Stimulated activated CD8-positive, alpha-beta memory T cell treated with anti-CD3 and anti-CD28 coated beads, Interleukin-4, amount 100 ng/mL, for 1 hour (primary cell): ENCODE measurements at places on chromosomes 2 and 18.

GRCh38 chr2:64330281-64331113 lies 123.5 kb upstream of the LGALSL start:
- peak; percentile 65 for DNase-seq

GRCh38 chr2:160345071-160345764 lies 145.1 kb upstream of the ITGB6 start:
- DNase-seq = no peak

- DNase-seq = no peak
These were observed 227.5 kb downstream of the ANKRD30B start for GRCh38 chr18:14975431-14975830.

- no peak for DNase-seq
These were observed 111.2 kb upstream of the HDAC4 start for GRCh38 chr2:239512054-239512453.

GRCh38 chr2:154804451-154804850 lies 106.0 kb downstream of the KCNJ3 start:
- no peak for DNase-seq

DNA sequence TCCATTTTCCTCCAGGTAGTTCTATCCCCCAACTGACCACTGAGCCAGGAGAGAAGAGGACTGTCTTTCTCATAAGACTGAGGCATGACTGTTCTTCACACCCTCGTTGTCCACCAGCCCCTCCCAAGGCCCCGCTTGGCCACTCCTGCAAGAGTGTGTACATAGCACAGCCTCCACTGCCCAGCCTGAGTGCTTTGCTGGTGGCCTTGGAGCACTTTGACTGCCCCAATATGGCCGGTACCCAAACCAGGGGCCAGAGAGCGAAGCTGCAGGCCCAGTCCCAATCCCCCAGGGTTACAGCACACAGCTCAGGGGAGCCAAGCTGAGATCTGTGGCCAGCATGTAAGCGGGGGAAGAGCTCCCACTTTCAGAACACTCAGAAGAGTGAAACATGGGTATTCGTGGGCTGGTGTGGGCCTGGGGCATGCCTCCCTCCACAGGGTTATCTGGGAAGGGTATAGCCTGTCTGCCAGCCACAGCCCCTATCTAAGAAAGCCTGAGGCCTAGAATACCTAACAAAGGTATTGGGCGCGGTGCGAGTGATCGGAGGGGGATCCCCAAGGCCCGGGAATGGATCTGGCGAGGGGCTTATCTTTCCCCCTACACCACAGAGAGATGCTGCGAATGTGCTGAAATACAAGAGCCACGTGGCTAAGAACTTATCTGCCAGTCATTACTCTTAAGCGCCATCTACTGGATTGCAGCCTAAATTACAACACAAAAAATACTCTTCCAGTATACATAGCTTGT lies 163.8 kb downstream of the WDPCP start:
- DNase-seq = no peak

DNA sequence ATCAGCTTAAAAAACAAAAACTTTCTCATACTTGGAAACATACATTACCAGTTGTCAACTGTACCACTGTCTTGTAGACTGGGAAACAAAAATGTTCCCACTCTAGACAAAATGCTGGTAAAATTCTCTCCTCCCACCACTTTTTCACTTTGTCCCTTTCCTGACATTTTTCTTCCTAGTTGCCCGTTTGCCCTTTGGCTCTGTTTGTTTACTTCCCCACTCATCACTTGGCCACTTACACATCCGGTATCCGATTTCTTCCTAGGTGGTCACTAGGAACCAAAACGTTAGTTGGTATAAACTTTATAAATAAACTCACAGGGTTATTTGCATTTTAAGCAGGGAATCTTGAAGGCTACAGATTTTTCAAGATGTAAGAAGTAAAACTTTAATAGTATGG lies 84.9 kb downstream of the METTL4 start:
- DNase-seq = no peak

GRCh38 chr18:9475643-9476591 lies 604 bp downstream of the RALBP1 start:
- DNase-seq = peak; percentile 17

GRCh38 chr18:2971741-2972552 lies 41.0 kb downstream of the LPIN2 start:
- DNase-seq = peak; percentile 54

- no peak for DNase-seq
These were observed 17.4 kb downstream of the PTCD3 start for GRCh38 chr2:86123328-86123925.

DNA sequence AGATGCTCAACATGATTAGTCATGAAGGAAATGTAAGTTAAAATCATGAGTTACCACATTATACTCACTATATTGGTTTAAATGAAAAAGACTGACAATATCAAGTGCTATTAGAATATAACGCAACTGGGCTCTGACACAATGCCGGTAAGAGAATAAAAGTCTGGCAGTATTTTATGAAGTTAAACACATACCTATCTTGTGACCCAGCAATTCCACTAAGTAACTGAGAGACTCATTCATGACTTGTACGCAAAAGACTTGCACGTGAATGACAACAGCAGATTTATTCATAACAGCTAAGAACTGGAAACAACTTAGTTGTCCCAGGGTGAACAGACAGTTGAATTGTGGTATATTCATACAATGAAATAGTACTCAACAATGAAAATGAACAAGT lies 342.1 kb downstream of the SLC4A3 start:
- no peak for DNase-seq

DNA sequence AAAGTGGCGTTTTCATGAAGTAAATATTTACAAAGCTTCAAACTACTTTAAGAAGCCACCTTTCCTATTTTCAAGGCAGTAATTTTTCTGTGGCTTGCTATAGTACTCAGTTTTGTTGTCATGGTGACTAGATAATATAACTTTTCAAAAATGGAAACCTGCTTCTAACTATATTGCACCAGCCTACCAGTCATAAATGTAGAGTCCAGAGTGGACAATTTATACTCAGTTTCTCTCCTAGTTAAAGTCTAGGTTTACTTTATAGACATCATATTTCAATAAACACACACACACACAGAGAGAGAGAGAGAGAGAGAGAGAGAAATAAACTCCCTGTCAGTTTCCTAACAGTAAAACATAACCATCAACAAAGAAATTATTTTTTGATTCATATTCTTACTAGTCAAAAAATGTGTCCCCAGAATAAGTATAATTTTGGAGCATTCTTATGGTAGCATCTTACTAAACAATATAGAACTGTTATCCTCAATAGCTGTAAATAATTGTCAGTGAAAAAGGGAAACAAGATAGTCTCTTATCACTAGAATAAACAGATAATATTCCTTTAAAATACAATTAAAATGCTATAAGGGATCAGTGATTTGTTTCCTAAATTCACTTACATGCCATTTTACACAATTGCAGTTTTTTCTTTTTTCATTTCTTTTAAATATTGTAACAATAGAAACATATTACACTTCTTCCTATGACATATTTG lies 163.5 kb upstream of the BOD1L2 start:
- DNase-seq = no peak
